ENCODE measurements at places on chromosomes 11 and 22. TPM values are rescaled to one million over a fixed set of nuclear protein-coding genes. Genes with fewer than 3 reads are reported as not detected.

Gene DEUP1
- total RNA-seq: 0.34 TPM

Gene KRTAP5-8
- 0.31 TPM for total RNA-seq

Gene LGALS12
- total RNA-seq: 0.20 TPM

Gene PATE3
- total RNA-seq: not detected

Gene PGA5
- total RNA-seq: 0.47 TPM

Gene OR5P2
- 0.52 TPM for total RNA-seq

Gene MMP1
- total RNA-seq: 1.8 TPM

Gene SCGB1C1
- not detected for total RNA-seq

Gene ELF5
- 9.3 TPM for total RNA-seq

Gene SCUBE1
- 5.0 TPM for total RNA-seq

Gene DNAJC24
- total RNA-seq: 12.5 TPM

Gene SLC37A2
- 19.3 TPM for total RNA-seq

Gene KRTAP5-5
- total RNA-seq: not detected

Gene PDE3B
- total RNA-seq: 20.8 TPM

Gene OR10A6
- not detected for total RNA-seq

Gene ZNF202
- total RNA-seq: 6.6 TPM

Gene P2RY6
- total RNA-seq: 2.2 TPM

Gene VPREB3
- not detected for total RNA-seq

Gene CTSW
- 5.8 TPM for total RNA-seq

Gene SMDT1
- total RNA-seq: 73.2 TPM

Gene UBQLN3
- total RNA-seq: 0.37 TPM

Gene OR10G8
- total RNA-seq: not detected

Gene ARHGAP32
- total RNA-seq: 19.8 TPM

Gene ST14
- 107 TPM for total RNA-seq

Gene HBG1
- not detected for total RNA-seq

Gene QSER1
- total RNA-seq: 24.6 TPM

Gene ISX
- not detected for total RNA-seq

Gene LRRC56
- total RNA-seq: 1.8 TPM
